ENCODE measurements at places on chromosomes 3 and 15.

DNA sequence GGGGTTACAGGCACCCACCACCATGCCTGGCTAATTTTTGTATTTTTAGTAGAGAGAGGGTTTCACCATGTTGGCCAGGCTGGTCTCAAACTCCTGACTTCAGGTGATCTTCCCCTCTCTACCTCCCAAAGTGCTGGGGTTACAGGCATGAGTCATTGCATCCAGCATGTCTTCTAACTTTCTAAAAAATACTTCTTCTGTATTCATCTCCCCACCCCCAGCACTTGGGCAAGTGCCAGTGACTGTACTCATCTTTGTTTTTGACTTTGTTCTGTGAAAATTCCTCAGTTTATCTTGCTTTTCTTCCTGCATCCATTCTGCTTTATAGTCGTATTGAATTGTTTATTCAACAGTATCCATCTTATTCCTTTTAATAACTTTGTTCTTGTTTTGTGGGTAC lies 47.6 kb downstream of the ARIH1 start:
- DNase-seq, result no peak

DNA sequence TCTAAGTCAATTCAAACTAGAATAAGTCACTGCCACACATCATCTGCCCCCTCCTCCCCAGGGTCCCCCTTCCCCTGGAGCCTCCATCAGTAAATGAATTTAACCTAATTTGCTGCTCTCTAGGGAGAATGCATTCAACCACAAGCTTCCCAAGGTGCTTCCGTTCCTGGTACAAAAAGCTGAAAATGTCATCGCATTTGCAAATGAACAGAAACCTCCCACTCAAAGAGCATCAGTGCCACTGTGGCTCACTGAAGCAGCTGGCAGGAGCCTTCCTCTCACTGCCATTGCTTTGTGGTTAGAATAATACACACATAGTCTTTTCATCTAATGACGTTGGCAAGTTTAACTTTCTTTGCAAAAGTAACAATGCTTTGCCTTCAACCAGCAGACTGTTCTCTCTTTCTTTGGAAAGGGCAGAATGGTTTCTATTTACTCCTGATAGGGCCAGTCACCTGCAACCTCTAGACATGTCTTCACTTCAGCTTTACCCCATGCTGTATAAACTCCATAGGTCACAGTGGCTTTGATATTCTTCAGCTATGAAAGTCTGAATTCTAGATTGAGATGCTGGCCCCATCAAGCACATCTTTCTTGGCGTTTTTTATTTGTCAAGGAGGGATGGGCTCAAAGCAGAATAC lies 238.1 kb downstream of the CPNE4 start:
- DNase-seq, result no peak

- no peak for DNase-seq
These were observed 106.3 kb downstream of the STAG1 start for GRCh38 chr3:136645915-136646314.

DNA sequence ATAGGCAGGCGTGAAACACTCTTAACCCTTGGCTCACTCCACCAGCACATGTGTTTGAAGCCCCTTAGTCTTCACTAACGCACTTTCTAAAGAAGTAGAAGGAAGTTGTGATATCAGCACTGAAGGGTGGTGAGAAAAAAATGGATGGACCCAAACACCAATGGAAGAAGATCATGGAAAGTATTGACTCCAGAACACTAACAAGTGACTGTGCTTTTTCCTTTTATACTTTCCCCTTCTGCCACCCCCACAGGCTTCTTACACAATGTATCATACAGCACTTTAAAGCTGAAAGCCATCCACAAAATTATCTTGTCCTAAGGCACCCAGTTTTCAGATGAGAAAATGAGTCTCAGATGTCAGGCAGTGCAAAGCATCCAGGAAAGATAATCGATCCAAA lies 93.9 kb upstream of the PHLDB2 start:
- no peak for DNase-seq

DNA sequence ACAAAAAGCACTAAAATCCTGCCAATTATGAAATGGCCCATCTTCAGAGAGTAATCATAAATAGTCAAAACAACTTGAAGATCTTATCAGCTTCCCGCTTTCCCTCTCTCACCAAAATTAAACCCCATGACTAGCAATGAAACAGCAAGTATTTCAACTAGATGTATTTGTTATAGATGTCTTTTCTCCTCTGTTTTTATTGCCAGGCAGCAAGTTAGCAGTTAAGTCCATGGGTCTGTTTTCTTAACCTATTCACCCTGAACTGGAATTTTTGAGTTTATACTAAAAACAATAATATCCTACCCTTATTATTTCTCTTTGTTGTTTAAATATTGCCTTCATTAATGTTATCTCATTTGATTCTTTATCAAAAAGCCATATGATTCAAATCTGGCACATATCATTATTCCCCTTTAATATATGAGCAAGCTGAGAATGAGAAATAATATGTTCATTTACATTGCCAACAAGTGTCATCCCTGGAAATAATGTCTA lies 23.3 kb downstream of the AQP9 start:
- DNase-seq, result no peak

DNA sequence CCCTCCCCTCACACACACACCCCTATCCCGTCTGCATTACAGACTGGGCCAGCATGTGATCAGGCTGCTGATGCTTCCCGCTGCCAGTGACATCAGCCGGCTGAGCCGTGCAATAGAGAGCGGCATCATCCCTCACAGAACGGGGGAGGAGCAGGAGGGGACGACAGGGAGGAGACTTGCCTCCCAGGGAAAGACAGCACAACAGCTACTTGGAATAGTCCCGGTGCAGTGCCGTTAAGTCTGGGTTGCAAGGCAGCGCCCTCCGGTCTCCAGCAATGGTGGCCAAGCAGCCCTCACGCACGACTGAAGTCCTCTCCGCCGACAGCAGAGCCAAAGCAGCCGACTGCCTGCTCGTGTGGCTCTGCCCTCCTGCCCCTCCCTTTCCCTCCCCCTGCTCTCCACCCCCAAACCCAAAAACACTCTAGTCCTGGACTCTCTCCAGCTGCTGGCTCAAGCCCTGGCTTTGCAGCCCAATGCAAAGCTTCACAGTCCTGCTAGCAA lies 31.5 kb upstream of the RPS17 start:
- DNase-seq, result no peak

DNA sequence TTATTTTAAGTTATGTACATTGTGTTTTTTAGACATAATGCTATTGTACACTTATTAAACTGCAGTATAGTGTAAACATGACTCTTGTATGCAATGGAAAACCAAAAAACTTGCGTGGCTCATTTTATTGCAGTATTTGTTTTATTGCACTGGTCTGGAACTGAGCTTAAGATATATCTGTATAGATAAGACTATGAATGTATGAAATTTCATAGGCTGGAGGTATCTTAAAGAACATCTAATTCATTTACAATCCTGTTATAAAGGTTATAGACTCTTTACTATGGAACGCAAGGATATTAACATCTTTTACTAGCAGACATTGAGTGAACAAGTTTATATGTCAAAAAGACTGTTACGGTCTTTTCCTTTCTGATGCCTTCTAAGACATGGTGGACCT lies 459.4 kb downstream of the IL5RA start:
- DNase-seq, result no peak

DNA sequence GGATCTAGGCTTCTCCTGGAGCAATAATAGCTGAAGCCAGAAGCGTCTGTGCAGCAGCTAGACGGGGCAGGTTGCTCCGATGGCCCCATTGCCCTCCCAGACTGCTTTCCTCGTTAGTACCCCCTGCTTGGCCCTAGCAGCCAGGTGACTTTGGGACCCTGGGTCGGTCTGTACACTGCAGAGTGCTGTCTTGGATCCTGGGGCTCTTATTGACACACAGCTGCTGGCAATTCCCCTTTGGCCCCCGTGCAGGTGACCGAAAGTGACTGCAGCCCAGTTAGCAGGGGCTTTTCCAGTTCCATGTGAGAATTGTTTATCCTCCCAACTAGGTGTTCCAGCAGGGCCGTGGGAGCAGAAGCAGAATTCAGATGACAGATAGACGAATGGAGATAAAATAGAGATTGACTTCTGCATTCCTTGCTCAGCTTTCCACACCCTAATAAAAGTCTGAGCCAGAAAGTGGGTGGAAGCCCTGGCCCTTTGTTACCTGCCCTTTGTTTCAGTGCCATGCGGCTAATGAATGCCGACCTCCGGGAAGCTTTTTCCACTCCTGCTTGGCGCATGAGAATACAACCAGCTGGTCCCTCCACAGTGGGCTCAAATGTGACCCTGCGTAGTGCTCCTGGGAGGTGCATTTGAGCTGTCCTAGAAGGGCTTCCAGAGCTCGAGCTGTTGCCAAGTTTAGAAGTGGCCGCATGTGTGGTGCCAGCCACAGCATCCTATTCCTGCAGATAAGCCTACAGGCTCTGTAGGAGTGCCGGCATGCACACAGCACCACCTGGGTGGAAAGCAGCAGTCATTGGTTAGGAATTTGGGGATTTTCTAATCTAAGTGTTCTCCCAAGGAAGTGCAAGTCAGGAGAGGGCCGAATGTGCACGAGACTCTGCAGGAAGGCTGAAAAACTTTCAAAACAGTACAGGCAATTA lies 94.4 kb downstream of the SLCO3A1 start:
- DNase-seq, result peak; percentile 70

- no peak for DNase-seq
These were observed 38.5 kb downstream of the CD200R1L start for GRCh38 chr3:112808136-112808535.

GRCh38 chr3:64224826-64225610 lies at the start of gene PRICKLE2:
TSS of gene PRICKLE2 (minus strand) at chr3:64225466. CDS start at chr3:64198927, 26,539 bp downstream.
- DNase-seq, result no peak

DNA sequence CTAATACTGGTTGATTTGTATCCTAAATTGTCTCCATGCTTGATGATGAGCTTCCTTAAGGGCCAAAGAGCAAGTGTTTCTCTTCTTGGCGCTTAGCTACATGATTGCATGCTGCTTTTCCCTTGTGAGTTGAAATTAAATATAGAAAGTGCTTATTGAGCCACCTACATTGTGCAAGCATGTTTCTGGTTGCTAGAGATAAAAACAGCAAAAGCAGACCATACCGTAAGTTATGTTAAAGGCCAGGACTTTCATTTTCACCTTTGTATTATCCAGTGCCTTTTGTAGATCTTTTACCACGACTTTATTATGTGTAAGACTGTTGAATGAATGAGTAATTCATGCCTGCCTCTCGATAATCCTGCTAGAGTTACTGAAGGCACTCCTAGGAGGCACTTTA lies 41.9 kb upstream of the CCNB2 start:
- no peak for DNase-seq

GRCh38 chr3:64174328-64174727 lies 50.9 kb downstream of the PRICKLE2 start:
- DNase-seq, result no peak

GRCh38 chr3:14725564-14726440 lies 50.9 kb downstream of the C3orf20 start:
- DNase-seq, result no peak

DNA sequence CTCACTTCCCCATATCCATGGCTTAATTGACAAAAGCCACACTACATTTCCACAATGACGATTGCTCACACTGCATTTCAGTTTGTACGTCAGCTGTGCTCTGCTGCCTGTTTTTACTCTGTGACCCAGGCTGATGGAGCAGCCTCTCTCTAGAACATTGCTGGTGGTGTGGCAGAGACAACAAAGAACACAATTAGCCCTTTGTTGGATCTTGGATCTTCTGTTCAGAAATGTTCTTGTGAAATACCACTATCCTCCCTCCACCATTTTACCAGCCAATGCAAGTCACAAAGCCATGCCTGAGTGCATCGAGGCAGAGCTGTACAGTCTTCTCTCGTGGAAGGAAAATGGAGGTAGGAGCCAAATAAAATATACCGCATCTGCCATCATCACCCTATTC lies 56.9 kb upstream of the TBC1D5 start:
- no peak for DNase-seq

- peak; percentile 4 for DNase-seq
These were observed 43.6 kb upstream of the CNOT10 start for GRCh38 chr3:32641356-32641755.

DNA sequence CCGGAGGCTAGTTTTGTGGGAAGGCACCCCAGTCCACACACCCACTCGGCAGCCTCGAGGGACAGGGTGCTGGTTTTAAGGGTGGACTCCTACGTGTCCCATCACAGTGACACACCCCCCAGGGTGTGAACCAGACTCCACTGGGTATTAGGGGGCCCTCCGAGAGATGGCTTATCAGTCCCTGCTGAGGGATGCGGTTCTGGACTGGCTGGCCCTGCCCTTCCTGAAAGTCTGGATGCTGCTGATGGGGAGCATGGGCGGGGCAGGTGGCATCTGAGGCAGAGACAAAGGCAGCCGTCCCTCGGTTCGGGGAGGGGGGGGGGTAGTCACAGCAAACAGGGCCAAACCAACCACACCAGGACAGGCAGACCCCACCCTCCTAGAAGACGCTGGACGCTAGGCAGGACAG lies 939 bp upstream of the ULK3 start:
- no peak for DNase-seq

- no peak for DNase-seq
These were observed 56.6 kb upstream of the CTDSPL2 start for GRCh38 chr15:44370830-44371229.

DNA sequence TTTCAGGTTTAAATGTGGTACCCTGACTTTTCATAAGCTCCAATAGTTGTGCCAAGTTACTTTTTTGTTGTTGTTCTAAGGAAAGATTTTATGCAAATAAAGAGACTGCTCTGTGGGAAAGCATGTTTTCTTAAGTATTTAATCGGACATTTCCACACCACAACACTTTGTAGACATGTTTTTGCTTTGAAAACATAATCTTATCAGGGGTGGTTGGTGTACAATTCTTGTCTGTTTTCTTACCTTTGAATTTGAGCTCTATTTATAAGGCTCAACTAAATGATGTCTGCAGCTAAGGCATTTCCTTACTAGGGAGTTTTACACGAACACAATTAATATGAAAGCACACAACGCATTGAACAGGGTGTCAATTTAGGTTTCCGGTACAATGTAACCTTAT lies 81.5 kb upstream of the CDIN1 start:
- DNase-seq, result no peak

DNA sequence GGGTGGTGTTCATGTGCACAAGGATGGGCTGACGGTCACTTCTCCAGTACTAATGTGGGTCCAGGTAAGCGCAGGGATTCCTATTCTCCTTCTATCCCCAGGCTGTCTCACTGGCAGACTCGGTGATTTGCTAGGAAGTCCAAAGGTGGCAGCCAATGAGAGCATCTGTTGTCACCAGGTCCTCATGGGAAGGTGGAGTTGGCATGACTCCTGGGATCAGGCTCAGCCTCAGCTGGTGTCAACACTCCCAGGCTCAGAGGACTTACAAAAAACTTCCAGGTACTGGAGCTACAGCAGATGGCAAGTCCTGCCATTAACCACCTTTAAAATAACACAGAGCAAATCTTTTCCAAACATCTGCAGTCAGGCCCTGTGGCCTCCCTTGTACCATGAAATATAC lies 13.8 kb downstream of the XYLB start:
- DNase-seq, result no peak

GRCh38 chr3:6989608-6990291 lies 128.8 kb downstream of the GRM7 start:
- DNase-seq, result no peak

GRCh38 chr3:172846103-172846561 lies 95.6 kb downstream of the ECT2 start:
- DNase-seq, result peak; percentile 18

- DNase-seq, result no peak
These were observed 106.9 kb upstream of the SLCO2A1 start for GRCh38 chr3:134136604-134137003.
